Ovary (tissue), 10 donors: ENCODE measurements at places on chromosomes 1 and 21.

DNA sequence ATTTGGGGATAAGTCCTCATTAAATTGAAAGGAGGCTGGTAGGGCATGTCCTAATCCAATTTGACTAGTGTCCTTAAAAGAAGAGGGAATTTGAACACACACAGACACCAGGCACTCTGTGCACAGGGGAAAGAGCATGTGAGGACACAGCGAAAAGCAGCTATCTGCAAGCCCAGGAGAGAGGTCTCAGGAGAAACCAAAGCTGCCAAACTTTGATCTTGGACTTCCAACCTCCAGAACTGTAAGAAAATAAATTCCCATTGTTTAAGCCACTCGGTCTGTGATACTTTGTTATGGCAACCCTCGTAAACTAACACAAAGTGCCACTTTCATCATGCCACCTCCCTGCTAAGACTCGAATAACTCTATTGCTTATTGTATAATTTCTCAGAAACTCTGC is 13.8 kb downstream of the PLA2G4A start:
- DNase-seq: no peak

GRCh38 chr1:60436186-60436585 is 362.6 kb upstream of the C1orf87 start:
- no peak for DNase-seq

DNA sequence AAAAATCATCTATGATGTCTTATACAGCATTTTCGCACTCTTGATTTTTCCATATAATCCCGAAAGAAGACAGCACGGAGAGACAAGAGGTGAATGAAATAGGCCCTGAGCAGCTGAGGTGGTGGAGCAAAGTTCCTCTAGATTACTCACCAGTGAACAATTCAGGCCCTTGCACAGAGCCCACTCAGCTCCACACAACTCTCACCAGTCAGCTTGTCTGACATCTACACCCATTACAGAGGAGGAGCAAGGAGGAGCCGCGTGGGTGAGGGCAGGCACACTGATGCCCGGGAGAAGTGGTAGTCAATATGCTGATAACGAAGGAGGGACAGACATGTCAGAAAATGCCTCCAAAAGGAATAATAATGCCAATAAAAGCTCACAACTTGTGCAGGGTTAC is 59.9 kb downstream of the DNM3 start:
- no peak for DNase-seq

GRCh38 chr1:183882335-183883167 is 77.6 kb downstream of the RGL1 start:
- no peak for DNase-seq

DNA sequence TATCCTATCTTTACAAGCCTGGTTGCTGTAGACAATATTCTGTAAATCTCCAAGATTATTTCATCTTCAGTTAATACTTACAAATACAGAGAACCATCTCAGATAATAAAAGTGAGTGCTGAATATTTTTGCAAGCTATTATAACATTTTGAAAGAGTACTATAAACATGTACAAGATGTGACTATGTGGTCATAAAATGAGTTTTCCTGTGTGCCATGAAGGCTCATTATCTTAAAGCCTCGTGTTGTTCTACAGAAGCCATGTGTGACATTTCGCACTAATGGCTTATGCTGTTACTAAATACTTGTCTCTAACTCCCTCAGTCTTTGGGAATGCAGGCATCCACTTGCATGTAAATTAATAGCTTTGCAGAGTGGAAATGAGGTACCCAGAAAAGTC is 48.3 kb downstream of the SAMSN1 start:
- DNase-seq: no peak

GRCh38 chr1:53254011-53254640 is 15.8 kb upstream of the MAGOH start:
- DNase-seq: no peak

GRCh38 chr1:152946248-152946647 is 758 bp upstream of the SPRR5 start:
- DNase-seq: no peak

GRCh38 chr1:211587123-211587522 is 8.2 kb upstream of the SLC30A1 start:
- DNase-seq: no peak

DNA sequence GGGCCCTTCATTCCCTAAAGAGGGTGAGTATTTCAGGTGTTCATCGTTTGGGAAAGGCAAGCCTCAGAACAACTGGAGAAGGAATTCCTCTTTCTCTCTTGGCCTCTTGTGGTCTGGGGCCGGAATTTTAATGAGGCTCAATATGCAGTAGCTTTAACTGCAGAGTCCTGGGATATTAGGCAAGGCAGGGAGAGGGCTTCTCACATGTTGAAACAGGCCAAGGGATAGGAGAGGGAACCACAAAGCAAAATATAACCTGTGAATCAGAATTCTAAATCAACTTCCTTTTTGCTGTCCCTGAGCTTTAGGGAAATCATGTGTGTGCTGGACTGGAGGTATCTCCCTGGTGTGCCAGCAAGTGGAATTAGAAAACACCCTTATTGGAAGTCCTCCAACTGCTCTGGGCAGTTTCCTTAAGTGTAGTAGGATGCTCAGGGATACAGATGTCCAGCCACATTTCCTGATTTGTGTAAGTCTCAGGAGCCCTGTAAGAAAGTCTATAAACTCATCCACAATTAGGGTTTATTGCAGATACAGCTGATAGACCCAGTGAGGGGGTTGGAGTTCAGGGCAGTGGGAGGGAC is 215.8 kb upstream of the ZRANB2 start:
- DNase-seq: no peak

GRCh38 chr1:231629132-231629531 is 2.5 kb downstream of the DISC1 start:
- peak; percentile 26 for DNase-seq

DNA sequence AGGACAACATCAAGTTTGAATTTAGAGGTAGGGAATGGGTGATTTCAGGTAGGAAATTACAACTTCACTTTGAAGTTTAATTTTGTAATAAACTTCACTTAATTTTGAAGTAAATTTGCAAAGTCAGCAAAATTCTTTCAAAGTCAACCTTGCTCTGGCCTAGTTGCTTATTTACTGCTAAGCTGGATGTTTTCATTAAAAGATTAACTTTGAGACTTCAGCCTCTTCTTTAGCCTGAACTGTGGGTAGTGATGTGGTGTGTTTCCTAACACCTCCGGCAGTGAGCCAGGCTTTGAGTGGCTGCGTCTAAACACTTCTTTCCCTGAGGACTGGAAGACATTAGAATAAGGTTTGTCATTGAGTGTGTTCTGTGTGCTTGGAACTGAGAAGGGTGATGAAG is at the start of gene HAO2:
Gene HAO2, plus strand, starts transcription at position 232 of the 400 bp plus-strand sequence. CDS start 12,301 bp downstream, outside the sequence.
- no peak for DNase-seq

DNA sequence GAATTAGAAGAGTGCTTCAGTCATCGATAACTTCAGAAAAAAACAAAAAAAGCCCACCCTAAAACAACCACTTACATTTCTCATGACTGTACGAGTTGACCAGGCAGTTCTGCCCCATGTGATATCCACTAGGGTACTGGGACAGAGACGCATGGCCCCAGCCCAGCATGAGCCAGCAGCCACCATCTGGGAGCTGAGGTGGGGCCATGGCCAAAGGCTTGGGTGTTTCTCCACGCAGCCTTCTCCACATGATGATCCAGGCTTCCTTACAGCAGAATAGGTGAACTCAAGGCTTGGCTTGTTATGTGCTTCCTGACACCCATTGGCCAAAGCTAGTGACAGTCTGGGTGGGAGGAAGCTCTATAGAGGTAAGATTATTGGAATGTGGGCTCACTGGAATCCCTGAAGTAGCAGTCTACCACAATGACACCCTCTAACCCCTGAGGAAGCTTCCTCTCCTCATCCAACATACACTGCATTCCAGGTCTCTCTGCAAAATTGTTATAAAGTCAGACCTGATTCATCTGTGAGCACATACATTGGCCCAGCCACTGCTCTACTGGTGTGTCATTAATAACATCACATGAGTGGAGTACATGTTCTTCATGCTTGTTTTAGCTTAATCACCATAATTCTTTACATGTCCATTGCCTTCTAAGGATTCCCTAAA is 66.3 kb upstream of the NTPCR start:
- no peak for DNase-seq

- DNase-seq: peak; percentile 83
Observed at GRCh38 chr1:52055066-52055865, at the start of gene TXNDC12. Gene TXNDC12, minus strand, starts transcription at chr1:52055191. Its CDS starts 95 bp downstream, at chr1:52055096.

DNA sequence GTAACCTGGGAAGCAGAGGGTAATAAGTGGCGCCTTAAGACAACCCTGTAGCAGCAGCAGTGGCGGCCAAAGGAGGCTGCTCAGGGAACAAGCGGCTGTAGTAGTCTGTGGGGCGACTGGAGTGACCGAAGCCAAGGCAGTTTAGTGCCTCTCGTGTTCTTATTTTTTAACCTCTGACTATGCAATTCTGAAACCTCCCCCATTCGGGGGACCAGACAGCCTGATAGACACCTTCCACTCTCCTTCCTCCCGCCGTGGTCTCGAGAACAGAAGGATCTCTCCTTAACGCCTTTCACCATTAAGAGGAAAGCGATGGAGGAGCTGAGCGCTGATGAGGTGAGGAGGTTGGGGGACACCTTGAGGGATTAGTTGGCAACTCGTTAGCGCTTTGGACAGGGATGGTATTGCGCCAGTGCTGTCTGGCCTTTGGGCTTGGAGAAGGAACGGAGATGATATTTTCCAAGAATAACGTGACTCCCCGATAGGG is 644 bp downstream of the UBE4B start:
- peak; percentile 35 for DNase-seq

DNA sequence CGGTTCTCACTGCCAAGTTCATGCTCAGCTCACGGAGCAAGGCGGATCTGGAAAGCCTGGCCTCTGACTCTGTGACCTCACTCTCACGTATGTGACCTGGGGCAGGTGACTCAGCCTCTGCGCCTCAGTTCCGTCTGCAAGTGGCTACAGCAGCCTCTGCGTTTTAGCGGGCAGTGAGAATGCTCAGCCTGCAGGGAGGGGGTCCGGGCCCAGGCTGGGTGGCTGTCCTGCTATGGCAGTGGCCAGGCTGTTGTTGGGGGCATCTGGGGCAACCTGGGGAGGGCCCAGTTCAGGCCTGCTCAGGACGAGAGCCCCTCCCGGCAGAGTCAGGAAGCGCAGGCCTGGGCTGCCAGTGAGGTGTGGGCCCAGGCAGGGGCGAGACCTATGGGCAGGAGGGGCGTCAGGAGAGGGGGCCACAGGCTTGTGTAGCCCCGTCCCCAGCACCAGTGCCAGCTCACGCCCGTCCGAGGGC is 27.9 kb downstream of the ARHGEF16 start:
- DNase-seq: no peak

- no peak for DNase-seq
Observed at GRCh38 chr1:33348676-33349080, 27.8 kb upstream of the A3GALT2 start.

DNA sequence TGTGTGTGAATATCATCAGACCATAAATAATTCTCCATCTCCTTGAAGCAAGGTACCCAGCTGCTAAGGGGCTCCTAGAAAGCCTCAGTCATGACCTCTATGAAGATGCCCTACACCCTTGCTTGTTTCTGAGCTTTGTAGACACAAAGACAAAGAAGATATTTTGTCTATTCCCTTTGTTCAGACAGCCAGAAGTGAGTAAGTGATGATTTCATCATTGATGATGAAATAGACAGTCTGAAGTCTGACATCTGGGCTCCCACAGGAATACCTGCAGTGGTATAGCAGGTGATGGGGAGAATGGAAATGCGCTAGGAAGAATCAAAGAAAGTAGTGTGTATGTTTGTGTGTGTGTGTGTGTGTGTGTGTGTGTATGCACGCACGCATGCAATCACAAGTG is 82.2 kb upstream of the DPT start:
- DNase-seq: no peak

DNA sequence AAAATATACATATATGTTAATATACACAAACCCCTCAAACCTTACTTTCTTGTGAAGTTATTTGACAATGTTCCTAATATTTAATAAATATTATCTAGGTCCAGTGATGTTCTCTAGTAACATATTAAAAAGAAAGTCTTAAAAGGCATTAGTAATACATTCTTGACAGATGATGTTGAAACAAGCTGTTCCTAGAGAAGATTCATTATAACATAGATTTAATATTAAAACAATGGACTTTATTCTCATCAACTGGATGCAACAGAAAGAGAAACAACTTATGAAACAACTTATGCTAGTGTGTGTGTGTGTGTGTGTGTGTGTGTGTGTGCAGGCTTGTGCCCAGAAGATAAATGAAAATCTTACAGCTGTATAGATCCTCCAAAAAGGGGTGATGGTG is 68.5 kb upstream of the PLXNA2 start:
- no peak for DNase-seq

- peak; percentile 19 for DNase-seq
Observed at GRCh38 chr1:30522031-30523004, 201.1 kb downstream of the MATN1 start.

GRCh38 chr21:26447932-26448475 is 125.1 kb downstream of the CYYR1 start:
- no peak for DNase-seq

- DNase-seq: no peak
Observed at GRCh38 chr1:232872738-232873137, 67.5 kb downstream of the MAP10 start.

DNA sequence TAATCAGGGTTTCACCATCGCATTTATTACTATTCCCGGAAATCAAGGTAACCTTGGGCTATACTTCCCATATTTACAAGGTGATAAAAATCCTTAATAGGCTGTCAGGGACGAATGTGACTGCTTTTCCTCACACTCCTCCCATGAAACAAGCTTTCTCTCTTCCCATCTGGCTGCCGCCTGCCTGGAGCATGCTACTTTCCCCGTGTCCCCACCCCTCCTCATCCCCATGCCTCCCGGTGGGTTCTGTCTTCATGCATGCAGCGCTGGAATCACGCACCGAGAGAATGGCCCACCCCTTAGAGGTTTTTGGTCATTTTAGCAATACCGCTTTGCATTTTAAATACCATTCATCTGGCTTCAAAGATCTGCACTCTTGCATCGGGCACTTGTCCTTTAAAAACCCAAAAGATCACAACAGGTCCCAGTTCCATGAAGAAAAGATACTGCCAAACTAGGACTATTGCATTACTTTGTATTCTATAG is 339.1 kb downstream of the NTNG1 start:
- no peak for DNase-seq

DNA sequence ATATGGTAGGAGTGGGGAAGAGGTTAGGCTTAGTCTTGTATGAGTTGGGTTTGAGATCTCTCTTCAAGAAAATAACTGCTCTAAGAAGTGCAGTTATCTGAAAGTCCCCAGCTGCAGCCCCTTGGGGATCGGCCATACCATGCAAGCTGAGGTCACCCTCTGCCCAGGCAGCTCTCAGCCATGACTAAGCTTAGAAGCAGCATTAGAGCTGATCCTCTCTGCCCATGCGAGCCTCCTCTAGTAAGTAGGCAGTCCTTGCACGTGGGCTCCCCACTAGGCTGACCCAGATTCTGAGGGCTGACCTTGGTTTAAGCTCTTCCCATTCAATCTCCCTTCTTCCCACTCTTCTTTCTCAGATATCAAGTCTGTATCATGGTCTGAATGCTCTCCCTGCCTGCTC is 121.0 kb upstream of the UBE2U start:
- DNase-seq: no peak
